Cardiac muscle cell (in vitro differentiated cells and primary cell): ENCODE measurements at places on chromosomes 3 and 15. TPM values are rescaled to one million over a fixed set of nuclear protein-coding genes. Genes with fewer than 3 reads are reported as not detected.

Gene SI
- not detected in 2 replicates for total RNA-seq

Gene DAZL
- total RNA-seq, result not detected in 2 replicates

Gene ARL6
- total RNA-seq, result 4.3 and 6.0 TPM in 2 replicates

Gene ARHGEF26
- 4.0 and 4.2 TPM in 2 replicates for total RNA-seq
